ENCODE measurements at places on chromosomes 16 and 17.

- no peak for DNase-seq
Measured at GRCh38 chr16:52573365-52574299, 26.7 kb upstream of the TOX3 start.

DNA sequence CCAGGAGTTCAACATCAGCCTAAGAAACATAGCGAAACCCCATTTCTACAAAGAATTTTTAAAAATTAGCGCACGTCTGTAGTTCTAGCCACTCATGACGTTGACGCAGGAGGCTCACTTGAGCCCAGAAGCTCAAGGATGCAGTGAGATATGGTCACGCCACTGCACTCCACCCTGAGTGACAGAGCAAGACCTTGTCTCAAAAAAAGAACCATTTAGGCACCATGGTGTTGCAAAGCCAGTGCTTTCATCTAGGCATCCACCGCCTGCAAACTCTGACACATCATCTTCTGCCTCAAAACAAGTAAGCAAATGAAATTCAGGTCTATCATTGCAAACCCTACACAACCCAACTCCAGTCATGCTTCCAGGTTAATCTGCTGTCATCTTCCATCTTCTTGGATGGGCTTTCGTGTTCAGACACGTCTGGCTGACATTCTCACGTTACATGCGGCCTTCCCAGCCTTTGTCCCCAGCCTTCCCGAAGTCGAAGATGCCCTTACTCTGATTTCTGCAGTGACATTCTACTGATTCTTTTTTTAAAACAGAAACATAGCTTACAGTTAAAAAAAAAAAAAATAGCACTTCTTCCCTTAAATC lies 8.9 kb downstream of the ANKRD11 start:
- DNase-seq = no peak

GRCh38 chr17:80220054-80220735 lies at the start of the genes SGSH and SLC26A11:
SGSH (minus strand) TSS chr17:80220333; CDS start chr17:80220313, 20 bp downstream.
SLC26A11 (plus strand) TSS chr17:80220427; CDS start chr17:80221561, 1,134 bp downstream.
- DNase-seq = peak; percentile 71

- no peak for DNase-seq
Measured at GRCh38 chr16:50683689-50684374, 2.7 kb upstream of the SNX20 start.

DNA sequence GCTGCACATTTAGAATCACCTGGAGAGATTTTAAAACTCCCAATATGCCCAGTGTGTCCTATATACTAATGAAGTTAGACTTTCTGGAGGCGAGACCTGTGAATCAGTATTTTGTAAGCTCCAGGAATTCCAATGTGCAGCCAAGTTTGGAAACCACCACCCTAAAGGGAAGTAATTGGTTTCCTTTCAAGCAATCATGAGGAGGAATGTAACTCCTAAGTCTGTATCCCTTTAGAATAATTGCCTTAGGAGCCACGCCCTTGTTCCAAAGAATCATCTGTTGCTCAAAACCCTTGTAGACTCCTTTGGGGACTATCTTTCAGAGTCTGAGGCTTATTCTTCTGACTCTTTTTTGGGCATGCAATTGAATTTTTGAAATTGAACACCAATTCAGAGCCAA lies 84.4 kb downstream of the DNAH9 start:
- DNase-seq = no peak

DNA sequence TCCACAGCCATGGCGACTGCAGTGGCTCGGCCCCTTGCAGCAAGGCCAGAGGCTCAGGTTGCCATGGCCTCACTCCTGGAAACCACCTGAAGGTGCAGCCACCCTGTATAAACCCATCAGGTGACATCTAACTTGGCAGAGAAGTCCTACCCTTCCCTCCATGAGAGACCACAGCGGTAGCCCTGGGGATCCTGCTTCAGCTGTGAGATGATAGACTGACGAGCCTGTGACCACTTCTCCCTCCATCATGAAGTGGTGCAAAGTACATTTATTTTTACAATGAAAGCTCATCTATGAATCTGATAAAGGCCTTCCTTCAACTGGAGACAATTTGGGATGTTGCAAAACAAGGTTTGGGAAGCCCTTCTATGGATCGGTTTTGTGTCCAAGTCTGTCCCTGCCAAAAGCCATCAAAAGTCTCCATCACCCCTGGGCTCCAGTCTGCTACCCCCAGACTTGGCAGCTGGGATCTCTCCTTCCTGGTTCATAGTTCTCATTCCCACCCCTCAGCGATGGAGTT lies 1.8 kb downstream of the ZACN start:
- DNase-seq = peak; percentile 29

- DNase-seq = no peak
Measured at GRCh38 chr16:86346034-86346433, 164.3 kb upstream of the FOXF1 start.

DNA sequence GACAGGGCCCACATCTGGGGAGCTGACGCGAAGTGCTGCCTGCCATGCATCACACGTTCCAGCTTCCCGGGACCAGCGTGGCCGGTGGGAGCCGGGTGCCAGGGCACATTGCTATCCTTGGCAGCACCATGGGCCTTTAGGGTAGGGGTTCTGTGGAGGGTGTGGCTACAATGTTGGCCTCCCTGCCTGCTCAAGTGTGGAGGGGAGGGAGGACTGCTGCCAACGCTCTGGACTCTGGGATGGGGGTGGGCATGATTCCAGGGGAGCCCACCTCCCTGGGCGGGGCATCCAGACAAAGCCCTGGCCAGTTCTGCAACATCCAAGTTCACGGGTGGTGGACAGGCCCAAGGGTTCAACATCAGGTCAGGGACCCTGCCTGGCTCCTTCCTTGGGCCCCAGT lies 13.9 kb downstream of the GRB7 start:
- no peak for DNase-seq

DNA sequence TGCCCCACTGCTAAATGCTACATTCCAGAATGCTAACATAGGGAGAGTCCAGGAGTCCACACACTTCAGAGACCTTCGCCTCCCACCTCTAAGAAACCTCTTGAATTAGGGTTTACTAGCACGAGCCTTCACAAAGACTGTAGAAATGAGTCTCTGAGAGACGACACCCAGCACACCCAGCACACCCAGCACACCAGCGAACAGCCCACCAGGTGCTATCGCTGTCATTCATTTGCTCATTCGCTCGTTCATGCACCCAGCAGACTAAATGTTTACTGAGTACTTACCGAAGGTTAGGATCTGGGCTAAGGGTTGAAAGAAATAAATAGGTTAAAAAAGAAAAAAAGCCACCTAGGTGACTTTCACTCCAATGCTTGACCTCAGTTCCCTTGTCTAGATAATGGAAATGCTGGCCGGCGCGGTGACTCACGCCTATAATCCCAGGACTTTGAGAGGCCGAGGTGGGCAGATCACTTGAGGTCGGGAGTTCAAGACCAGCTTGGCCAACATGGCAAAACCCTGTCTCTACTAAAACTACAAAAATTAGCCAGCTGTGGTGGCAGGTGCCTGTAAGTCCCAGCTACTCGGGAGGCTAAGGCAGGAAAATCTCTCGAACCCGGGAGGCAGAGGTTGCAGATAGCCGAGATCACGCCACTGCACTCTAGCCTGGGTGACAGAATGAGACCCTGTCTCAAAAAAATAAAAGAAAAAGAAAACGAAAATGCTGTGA lies 100.8 kb downstream of the ADCY9 start:
- DNase-seq = peak; percentile 25

DNA sequence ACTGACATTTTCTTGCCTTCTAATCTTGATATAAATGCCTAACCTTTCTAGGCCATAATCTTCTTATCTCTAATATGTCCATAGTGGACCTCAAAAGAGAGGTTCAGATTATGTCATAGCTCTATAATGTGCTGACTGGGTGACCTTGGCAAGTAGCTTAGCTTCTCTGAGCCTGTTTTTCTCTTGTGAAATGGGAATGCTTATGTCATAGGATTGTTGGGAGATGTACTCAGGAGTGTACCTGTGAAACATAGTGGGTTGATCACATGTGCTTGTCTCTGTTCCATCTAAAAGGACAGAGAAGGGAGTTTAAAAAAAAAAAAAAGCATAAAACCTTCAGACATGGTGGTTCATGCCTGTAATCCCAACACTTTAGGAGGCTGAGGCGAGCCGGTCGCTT lies 2.4 kb downstream of the MED9 start:
- no peak for DNase-seq

DNA sequence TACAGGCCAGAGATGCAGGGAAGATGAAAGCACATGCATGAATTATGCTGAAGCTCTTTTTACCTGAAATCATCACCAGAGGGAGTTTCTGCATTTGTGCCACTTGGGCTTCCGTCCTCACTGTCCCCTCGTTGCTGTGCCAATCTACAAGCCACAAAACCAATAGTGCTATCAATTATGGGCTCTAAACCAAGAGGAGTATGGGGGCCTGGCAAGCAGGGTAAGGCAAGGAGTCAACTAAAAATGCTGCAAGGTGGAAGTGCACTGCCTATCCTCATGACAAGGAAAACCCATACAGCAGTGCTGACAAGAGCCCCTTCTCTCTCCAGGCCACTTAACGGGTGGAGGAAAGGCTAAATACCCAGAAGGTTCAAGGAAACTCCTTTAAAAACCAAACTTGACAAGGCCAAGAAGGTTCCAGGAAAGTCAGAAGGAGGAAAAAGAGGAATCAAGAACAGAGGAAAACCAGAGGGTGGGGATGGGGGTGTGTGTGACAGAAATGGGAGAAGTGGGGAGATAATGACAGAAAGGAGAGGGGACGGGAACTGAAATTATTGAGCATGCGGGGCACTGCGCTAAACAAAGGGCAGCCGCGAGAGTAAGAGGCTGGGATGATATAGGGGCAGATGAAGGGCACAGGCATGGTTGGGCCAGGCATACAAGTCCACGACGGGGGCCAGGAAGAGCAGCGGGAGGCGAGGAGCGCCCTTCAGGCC lies 674 bp downstream of the C17orf75 start:
- DNase-seq = no peak

DNA sequence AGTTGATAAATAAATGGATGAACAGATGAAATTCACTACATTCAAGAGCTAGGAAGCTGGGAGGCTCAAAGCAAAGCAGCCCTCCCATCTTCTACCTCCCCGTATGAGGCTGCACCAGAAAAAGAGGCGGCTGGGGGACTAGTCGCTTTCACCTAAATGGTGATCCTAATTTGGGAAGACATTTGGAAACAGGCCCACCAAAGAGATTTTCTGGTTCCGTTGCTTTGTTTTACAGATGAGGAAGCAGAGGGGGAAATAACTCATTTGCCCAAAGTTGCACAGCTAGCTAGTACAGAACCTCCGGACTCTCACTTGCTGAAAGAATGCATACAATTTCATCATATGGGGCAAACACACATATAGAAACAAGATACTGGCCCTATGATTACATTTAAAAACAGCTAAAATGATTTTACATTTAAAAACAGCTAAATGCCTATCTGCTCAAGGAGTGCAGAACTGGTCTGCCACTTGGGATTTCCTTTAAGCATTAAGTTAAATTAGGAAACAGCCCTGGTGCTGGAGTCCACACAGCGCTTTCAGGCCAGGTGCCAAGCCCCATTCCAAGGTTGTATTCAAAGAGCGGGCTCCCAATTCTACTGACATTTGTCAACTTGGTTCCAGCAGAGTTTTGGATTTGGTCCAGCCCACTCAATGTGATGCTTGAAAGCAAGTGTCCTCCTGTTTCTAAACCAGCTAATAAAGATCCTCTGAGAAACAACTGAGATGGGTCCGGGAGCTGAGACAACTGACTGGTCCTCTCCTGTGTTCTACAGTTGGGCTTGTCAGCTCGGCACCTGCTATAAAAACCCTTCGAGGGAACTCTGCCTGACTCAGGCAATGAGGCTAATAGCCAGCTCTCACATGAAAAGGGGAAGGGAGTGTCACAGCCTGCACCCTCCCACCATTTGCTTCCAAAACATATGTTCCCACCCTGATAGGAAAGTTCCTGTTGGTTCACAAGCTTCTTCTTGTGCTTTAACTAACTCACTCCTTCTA lies 11.7 kb downstream of the ERN1 start:
- DNase-seq = no peak

- DNase-seq = no peak
Measured at GRCh38 chr16:87096746-87097333, 220.4 kb downstream of the C16orf95 start.

GRCh38 chr16:82368041-82368440 lies 198.0 kb upstream of the MPHOSPH6 start:
- DNase-seq = no peak

All from right kidney (tissue), 9 donors.